ENCODE measurements at places on chromosomes 7 and 10. TPM values are rescaled to one million over a fixed set of nuclear protein-coding genes. Genes with fewer than 3 reads are reported as not detected.

Gene AZGP1
- total RNA-seq, result not detected

Gene OGA
- total RNA-seq, result 136 TPM

Gene TSPAN33
- 8.1 TPM for total RNA-seq

Gene PNLIP
- total RNA-seq, result not detected

Gene PKD2L1
- total RNA-seq, result not detected

Gene CRYGN
- not detected for total RNA-seq

Gene NPFFR1
- total RNA-seq, result not detected

Gene ECHDC3
- total RNA-seq, result 1.8 TPM

Gene PGAM2
- 1.0 TPM for total RNA-seq

Gene CYP51A1
- 46.5 TPM for total RNA-seq

Gene GARIN1A
- total RNA-seq, result 1.1 TPM
